Left ventricle myocardium inferior (tissue), 1 donor: ENCODE measurements at places on chromosomes 7 and 10. TPM values are rescaled to one million over a fixed set of nuclear protein-coding genes. Genes with fewer than 3 reads are reported as not detected.

WNT2 gene
- 0.14 TPM for total RNA-seq

MEOX2 gene
- total RNA-seq = 7.7 TPM

ZNF736 gene
- total RNA-seq = 4.1 TPM

PRKRIP1 gene
- total RNA-seq = 11.1 TPM

JCAD gene
- total RNA-seq = 23.5 TPM

- H3K4me1 ChIP-seq = peaks cover 15% of the 10 kb centered on the region
- no peaks in the 10 kb centered on the region for H3K36me3 ChIP-seq
- no peak overlapping the region for H3K4me3 ChIP-seq
- no peaks in the 10 kb centered on the region for H3K27me3 ChIP-seq
- H3K27ac ChIP-seq = no peak overlapping the region
Measured at GRCh38 chr10:89248990-89249389, 2.6 kb downstream of the LIPA start.

DNA sequence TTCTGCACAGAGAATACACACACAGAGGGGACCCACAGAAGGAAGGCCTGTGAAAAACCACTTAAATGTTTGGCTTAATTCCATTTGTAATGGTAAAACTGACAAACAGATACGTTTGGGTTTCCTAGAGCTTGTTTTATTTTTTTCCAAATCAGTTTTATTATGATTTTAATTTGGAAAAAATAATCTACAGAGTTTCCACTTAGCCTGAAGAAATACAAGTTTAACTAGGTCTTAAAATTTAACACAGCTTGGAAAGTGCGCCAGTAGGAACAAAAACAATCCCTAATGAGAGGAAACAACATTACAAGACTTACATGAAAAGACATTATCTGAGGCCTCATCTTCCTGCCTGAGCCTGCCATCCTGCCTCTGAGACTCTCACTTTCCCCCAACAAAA lies 58.5 kb upstream of the CARD11 start:
- H3K27ac ChIP-seq = no peak overlapping the region
- H3K36me3 ChIP-seq = no peaks in the 10 kb centered on the region
- DNase-seq = no peak
- no peak overlapping the region for H3K4me3 ChIP-seq
- H3K4me1 ChIP-seq = no peaks in the 10 kb centered on the region
- H3K27me3 ChIP-seq = peaks cover 24% of the 10 kb centered on the region

- H3K36me3 ChIP-seq = peaks cover 42% of the 10 kb centered on the region
- no peak overlapping the region for H3K27ac ChIP-seq
- no peak overlapping the region for H3K4me3 ChIP-seq
- H3K4me1 ChIP-seq = peaks cover 15% of the 10 kb centered on the region
- no peaks in the 10 kb centered on the region for H3K27me3 ChIP-seq
- no peak for DNase-seq
Measured at GRCh38 chr7:47394216-47394615, 187.7 kb downstream of the TNS3 start.

DNA sequence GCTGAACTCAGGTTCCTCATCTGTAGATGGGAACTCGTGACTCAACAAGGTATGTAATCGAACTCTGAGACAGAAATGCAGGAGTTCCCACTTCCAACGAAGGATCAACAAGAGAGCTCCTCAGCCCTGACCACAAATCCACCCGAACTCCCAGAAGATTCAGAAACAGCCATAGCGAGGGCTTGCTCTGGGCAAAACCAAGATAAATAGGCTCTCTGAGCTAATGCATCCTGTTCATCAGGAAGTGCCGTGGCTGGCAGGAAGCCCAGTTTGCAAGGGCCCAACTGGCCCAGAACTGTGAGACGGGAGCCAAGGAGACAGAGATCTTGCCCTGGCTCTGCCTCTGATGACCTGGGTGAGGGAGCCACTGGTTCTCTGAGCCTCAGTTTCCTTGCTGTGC lies 141.7 kb upstream of the PFKP start:
- H3K4me1 ChIP-seq = peaks cover 5% of the 10 kb centered on the region
- no peaks in the 10 kb centered on the region for H3K36me3 ChIP-seq
- peak; percentile 43 for DNase-seq
- no peak overlapping the region for H3K4me3 ChIP-seq
- H3K27me3 ChIP-seq = peaks cover 64% of the 10 kb centered on the region
- H3K27ac ChIP-seq = no peak overlapping the region

DNA sequence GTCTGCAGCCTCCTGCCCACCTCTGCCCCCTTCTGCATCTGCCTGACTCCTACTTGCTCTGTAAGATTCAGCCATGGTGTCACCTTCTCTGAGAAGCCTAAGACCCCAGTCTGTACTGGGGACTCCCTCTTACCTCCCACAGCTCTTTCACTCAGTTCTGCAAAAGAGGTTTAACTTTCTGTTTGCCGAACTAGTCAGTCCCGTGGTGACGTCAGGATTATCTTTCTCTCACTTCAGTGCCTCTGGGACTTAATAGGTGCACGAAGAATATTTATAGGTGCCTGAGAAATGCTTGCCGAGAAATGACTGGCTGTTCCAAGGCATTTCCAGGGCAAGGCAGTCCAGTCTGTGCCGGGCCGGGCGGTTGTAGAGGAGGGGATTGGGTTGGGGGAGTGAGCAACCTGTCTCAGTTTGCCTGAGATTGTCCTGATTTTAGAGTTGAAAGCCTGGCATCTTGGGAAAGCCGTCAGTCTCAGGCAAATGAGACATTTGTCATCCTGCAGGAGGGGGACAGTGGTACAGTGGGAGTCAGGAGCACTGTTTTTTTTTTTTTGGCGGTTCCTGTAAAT lies 227.5 kb upstream of the NPVF start:
- DNase-seq = no peak
- no peaks in the 10 kb centered on the region for H3K36me3 ChIP-seq
- H3K4me1 ChIP-seq = peaks cover 33% of the 10 kb centered on the region
- H3K27me3 ChIP-seq = peaks cover 6% of the 10 kb centered on the region
- no peak overlapping the region for H3K4me3 ChIP-seq

GRCh38 chr7:46672861-46673260 lies 751.8 kb upstream of the IGFBP3 start:
- no peaks in the 10 kb centered on the region for H3K4me1 ChIP-seq
- no peak overlapping the region for H3K27ac ChIP-seq
- no peak for DNase-seq
- no peaks in the 10 kb centered on the region for H3K27me3 ChIP-seq

DNA sequence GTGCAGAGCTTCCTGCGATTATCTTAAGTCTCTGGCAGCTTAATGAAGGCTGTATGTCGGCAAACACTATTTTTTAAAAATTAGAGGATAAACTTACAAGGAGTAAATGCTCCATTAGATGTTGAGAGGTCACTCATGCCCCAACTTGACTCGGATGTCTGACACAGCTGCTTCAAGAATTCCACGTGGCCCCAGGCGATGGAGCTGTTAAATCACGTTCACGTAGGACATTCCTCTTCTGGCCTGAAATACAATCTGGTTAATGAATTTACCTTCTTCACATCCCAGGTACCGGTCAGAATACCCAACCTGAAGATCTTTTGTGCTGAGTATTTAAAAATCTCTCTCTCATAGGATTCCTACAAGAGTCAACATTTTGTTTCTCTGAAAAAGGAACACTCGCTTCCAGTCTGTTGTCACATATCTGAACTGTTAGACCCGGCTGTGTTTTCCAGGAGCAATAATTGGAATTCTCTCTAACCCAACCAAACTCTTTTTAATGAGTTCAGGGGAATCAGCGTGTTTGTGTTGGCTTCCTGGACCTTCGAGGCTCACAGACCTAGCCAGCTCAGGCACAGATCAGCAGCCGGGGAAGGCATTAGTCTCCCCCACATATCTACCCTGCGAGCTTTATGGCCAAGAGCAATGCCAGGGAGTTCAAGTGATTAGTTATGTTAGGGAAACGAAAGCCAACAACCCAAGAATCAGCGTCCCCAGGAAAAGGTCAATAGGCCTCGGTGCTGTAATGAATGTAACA lies 284.9 kb downstream of the FGFR2 start:
- DNase-seq = no peak
- no peak overlapping the region for H3K27ac ChIP-seq

DNA sequence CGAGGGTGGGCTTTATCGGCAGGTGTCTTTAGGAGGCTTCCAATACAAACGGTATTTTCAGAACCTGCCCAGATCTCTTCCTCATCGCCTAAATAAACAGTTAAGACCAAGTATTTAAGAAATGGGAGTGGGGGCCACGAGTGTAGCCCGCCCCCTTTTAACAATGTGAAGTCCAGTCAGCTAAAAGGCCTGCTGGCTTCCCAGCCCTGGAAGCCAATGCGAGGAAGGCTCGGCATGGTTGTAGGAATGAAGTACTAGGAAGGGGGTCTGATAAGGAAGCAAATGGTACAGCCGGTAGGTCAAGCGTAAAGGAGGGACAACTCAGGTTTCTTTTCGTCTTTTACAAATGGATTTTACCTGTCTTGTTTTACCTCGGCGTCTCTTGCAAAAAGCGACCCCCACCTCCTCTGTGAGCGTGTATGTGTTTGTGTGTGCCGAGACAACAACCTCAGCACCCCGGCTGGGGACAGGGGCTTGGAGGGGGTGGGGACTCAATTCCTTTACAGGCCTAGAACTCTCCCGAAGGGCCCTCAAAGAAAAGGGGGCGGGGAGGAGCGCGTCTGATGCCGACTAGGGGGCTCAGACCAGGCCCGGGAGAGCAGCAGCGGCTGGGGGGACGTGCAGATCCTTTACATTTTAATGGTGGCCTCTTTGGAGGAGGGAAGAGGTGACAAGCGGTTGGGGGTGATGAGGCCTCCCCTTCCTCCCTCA lies 147.6 kb downstream of the GPR85 start:
- H3K4me1 ChIP-seq = peaks cover 57% of the 10 kb centered on the region
- H3K4me3 ChIP-seq = peak overlapping the region; percentile 93
- peak; percentile 22 for DNase-seq

GRCh38 chr7:29255906-29256692 lies 61.5 kb downstream of the CHN2 start:
- peak overlapping the region; percentile 41 for H3K27ac ChIP-seq
- H3K4me1 ChIP-seq = peaks cover 40% of the 10 kb centered on the region
- no peaks in the 10 kb centered on the region for H3K27me3 ChIP-seq
- no peak overlapping the region for H3K4me3 ChIP-seq
- no peak for DNase-seq

DNA sequence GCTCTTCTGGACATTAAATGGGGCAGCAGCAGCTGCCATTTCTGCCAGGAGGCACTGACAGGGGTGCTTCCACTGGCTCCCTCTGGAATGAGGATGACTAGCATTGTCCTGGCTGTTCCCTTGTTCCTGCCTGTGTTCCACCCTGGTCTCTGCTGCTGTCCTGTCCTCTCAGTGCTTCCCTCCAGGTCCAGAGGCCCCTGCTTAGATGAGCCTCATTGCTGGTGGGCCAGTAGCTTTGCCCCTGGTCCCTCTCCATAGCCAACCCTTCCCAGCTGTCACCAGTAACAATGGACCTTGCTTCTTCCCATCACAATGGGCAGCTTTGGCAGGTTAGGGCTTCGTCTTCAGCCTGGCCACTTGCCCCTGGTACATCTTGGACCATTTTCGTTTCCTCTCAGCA lies 561.1 kb downstream of the TCERG1L start:
- DNase-seq = no peak
- no peaks in the 10 kb centered on the region for H3K36me3 ChIP-seq
- peaks cover 32% of the 10 kb centered on the region for H3K27me3 ChIP-seq
- no peak overlapping the region for H3K4me3 ChIP-seq

DNA sequence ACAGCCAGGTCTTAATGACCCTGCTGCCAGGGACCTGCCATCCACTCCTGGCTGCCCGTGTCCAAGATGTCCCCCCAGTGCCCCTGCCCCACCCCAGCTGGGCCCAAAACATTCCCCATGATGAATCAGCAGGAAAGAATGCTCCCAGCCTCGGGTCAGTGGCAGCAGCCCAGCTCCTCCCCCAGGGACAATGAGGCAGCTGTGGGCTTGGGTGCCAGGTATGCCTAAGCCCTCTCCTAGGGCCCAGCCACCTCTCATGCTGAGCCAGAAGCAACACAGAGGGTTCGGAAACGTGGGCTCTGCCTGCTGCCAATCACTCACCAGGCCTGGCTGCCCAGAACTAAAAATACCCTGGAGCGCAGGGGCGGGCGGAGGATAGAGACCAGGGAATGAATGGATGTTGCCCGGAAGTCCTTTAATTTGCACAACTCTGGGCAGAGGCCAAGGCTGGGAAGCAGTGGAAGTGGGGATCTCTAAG lies 1.5 kb upstream of the LOXL4 start:
- H3K4me1 ChIP-seq = peaks cover 37% of the 10 kb centered on the region
- peak overlapping the region; percentile 16 for H3K4me3 ChIP-seq
- no peaks in the 10 kb centered on the region for H3K27me3 ChIP-seq
- H3K27ac ChIP-seq = peak overlapping the region; percentile 84
- DNase-seq = peak; percentile 85

GRCh38 chr7:11727864-11728263 lies 104.1 kb downstream of the THSD7A start:
- no peaks in the 10 kb centered on the region for H3K36me3 ChIP-seq
- H3K27me3 ChIP-seq = no peaks in the 10 kb centered on the region
- H3K4me3 ChIP-seq = no peak overlapping the region
- no peaks in the 10 kb centered on the region for H3K4me1 ChIP-seq
- H3K27ac ChIP-seq = no peak overlapping the region

- no peak for DNase-seq
- no peak overlapping the region for H3K27ac ChIP-seq
- no peaks in the 10 kb centered on the region for H3K4me1 ChIP-seq
- no peak overlapping the region for H3K4me3 ChIP-seq
- peaks cover 87% of the 10 kb centered on the region for H3K27me3 ChIP-seq
Measured at GRCh38 chr10:131021969-131022368, 289.6 kb downstream of the TCERG1L start.

DNA sequence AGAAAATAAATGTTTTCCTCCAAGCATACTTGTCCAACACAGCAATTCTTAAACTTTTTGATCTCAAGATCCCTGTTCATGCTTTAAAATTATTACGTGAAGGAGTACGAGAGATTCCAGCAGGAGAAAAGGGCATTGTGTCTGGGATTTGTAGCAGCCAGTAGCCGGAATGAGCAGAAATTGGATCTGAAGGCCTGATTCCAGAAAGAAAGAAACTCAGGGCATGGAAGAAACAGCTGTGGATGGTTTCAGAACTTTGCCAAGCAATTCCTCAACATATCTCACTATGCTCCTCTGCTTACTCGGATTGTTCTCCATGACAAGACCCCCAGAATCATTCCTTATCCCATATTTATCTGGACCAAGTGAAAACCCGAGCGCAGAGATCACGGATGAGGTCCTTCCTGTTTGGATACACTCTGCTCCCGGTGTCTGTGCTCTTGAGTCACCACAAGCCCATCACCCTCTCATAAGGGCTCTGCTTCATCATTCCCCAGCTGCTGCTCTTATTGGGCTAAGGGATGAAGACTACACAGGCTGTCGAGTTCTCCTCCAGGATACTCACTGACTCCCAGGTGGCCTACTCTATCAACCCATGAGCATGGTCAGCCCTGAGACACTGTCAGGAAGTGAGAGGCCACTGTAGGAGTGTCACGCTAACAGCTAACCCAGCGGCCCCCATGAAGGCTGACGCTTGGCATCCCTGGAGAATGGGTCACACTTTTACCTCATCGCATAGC lies 121.0 kb upstream of the LANCL2 start:
- H3K27ac ChIP-seq = no peak overlapping the region
- no peak for DNase-seq
- H3K27me3 ChIP-seq = peaks cover 27% of the 10 kb centered on the region
- no peaks in the 10 kb centered on the region for H3K4me1 ChIP-seq
- no peak overlapping the region for H3K4me3 ChIP-seq
- no peaks in the 10 kb centered on the region for H3K36me3 ChIP-seq

- H3K4me1 ChIP-seq = peaks cover 44% of the 10 kb centered on the region
- H3K27me3 ChIP-seq = no peaks in the 10 kb centered on the region
- no peak for DNase-seq
- H3K4me3 ChIP-seq = no peak overlapping the region
- no peak overlapping the region for H3K27ac ChIP-seq
- peaks cover 26% of the 10 kb centered on the region for H3K36me3 ChIP-seq
Measured at GRCh38 chr7:139635526-139636302, 112.2 kb downstream of the CLEC2L start.

GRCh38 chr10:24528946-24529345 lies 194.7 kb downstream of the ARHGAP21 start:
- H3K36me3 ChIP-seq = peaks cover 87% of the 10 kb centered on the region
- no peak for DNase-seq
- peak overlapping the region; percentile 87 for H3K27ac ChIP-seq
- peaks cover 30% of the 10 kb centered on the region for H3K4me1 ChIP-seq
- no peak overlapping the region for H3K4me3 ChIP-seq
- no peaks in the 10 kb centered on the region for H3K27me3 ChIP-seq
